ENCODE measurements at places on chromosomes 16 and 17.

- no peak for DNase-seq
Observed at GRCh38 chr17:9346296-9346926, 229.2 kb downstream of the STX8 start.

GRCh38 chr16:22001591-22001990 lies 675 bp upstream of the PDZD9 start:
- no peak for DNase-seq

- DNase-seq = no peak
Observed at GRCh38 chr17:9406046-9406606, 169.5 kb downstream of the STX8 start.

DNA sequence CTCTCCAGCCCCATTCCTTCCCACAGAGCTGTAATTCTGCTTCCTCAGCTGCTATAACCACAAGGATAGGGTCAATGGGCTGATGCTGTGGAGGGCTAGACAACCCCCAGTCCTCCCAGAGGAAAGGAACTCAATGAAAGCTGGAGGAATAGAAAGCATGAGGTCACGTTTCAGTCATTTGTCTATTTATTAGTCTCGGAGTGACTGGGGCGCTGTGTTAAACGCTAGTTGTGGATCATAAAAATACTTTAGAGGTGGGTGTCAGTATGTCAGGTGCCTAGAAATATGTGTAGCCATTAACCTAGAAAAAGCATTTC lies 787 bp upstream of the CCL3L1 start:
- DNase-seq = no peak

- no peak for DNase-seq
Observed at GRCh38 chr16:74578433-74578832, 28.5 kb downstream of the GLG1 start.

- peak; percentile 91 for DNase-seq
Observed at GRCh38 chr16:58494981-58495520, 4.9 kb upstream of the NDRG4 start.

- DNase-seq = no peak
Observed at GRCh38 chr17:33262266-33263123, 30.6 kb downstream of the ASIC2 start.

DNA sequence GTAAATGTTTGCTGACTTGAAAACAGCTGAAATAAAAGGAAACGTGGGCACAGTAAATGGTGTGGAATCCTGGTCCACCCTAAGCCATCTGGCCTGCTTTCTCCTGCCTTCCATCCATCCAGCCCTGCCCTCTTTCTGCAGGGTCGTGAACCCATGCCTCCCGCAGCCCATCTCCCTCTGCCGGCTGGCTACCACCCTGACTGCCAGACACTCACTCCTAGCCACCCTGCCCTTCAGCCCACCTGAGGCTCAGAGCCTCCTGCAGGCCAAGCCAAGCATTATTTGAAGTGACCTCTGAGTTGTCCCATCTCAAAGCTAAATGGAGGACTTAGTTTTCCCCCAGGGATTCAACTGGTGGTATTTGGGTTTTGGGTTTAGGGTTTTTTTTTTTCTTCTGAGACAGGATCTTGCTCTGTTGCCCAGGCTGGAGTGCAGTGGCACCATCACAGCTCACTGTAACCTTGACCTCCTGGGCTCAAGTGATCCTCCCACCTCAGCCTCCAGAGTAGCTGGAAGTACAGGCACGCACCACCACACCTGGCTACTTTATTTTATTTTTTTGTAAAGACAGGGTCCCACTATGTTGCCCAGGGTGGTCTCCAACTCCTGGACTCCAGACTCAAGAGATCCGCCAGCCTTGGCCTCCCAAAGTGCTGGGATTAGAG lies 8.4 kb downstream of the ZDHHC1 start:
- no peak for DNase-seq

DNA sequence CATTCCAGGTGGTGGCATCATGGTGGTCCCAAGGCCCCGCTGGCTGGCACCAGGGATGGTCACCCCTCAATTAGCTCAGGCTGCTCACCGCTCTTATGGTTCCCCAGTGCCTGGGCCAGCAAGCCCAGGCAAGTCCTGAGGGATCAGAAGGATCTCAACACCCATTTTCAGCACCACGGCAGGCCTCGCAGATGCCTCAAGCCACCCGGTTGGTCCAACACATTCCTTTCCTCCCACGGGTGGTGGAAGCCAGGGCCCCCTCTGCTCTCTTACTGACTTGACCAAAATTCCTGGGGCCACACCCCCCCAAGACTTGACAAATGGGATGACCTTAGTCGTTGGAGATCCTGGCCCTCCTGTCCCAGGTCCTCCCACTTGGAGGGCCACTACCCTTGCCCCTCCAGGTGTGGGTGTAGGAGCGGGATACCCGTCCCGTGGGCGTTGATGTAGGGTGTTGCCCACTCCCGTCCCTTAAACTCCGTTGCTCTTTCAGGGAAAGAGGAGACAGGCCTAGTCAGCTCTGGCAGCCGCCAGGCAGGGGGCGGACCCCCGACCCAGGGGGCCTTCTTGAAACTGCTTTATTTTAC lies 5.9 kb downstream of the ZNF205 start:
- no peak for DNase-seq

- DNase-seq = no peak
Observed at GRCh38 chr17:77288115-77288619, 147.4 kb downstream of the SEC14L1 start.

GRCh38 chr17:16150251-16150856 lies 65.0 kb downstream of the NCOR1 start:
- DNase-seq = no peak

DNA sequence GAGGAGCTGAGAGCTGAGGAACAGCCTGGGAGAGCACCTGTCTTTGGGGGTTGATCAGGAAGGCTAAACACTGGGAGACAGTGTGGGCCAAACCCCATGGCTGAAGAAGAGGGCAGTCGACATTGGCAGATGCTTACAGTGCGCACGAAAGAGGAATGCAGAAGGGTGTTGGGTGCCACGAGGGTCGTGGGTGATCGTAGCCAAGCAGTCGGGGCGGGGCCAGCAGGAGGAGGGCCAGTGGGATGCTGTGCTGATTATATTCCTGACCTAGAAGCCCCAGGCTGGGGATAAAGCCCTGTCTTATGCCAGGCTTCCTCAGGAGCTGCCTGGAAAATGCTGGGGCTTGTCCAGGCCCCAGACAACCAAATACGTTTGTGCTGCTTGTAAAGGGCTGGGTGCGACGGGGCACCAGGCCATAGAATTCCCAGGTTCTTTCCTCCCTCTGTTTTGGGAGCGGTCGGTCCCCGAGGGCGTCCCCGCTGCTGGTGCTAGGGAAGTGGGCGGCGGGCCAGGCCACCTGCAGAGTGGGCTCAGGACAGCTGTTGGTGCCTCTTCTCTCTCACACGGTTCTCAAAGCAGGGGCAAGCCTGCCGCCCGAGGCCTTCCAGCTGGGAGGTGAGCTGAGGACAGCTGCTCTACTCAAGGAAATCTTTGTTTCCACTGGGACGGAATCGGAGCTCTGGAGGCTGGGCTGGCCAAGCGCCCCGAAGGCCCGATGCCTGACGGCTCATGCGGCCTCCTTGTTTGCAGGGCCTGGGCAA lies 10.0 kb downstream of the C1QTNF1 start:
- no peak for DNase-seq

DNA sequence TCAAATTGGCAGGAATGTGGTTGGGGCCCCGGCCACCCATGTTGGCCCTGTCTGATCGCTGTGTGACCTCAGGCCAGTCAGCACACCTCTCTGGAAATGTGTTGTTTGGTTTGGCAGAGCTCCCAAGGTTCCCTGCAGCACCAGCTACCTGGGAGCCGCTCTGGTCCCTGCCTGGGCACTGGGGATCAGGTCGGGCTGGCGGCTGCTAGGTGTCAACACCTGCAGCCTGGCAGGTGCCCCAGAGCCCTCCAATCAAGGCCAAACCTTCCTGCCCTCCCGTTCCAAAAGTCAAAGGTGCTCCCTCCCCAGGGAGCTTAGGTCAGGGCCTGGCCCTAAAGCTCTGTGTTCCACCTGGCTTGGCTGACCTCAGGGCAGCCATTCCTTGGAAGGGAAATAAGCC lies 55.9 kb downstream of the ZDHHC7 start:
- no peak for DNase-seq

DNA sequence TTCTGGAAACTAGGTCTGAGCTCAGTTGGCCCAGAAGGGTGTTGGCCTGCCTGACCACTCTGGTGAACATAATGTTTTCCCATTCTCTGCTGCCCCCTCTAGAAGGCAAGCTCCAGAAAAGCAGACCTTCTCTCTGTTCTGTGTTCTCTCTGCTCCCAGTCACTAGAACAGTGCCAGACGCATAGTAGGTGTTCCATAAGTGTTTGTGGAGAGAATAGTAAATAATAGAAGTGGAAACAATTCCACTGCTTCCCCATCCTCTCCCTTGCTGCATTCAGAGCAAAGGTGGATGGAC lies 32.2 kb upstream of the ETV4 start:
- DNase-seq = no peak

DNA sequence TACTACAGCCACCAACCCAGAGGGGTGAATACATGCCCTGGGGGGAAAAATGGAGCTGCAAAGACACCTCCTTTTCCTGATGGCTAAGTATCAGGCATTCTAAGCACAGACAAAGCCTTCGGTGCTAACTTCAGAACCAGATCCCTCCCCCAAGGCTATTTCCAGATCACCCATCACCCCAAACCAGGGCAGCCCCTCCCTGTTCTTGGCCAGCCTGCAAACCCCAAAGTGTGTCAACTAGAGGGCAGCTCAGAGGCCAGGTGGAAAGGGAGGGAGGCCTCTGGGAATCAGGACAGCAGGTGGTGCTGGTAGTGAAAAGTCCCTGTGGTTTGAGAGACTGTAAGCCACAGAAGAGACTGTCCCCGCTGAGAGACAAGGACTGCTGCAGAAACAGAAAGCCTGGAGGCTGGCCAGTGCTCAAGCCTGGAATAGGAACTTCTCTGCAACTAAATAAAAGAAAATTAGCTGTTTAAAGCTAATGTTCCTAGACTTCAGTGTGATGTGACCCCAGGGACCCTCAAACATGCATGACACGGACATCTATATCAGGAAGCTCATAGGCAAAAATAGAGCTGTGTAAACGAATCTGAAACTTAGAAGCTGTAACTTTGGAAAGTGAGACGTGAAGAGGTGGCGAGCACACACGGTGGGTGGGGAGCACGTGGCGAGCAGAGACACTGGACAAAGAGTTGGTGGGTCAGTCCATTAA lies 9.1 kb downstream of the TUBG1 start:
- no peak for DNase-seq

DNA sequence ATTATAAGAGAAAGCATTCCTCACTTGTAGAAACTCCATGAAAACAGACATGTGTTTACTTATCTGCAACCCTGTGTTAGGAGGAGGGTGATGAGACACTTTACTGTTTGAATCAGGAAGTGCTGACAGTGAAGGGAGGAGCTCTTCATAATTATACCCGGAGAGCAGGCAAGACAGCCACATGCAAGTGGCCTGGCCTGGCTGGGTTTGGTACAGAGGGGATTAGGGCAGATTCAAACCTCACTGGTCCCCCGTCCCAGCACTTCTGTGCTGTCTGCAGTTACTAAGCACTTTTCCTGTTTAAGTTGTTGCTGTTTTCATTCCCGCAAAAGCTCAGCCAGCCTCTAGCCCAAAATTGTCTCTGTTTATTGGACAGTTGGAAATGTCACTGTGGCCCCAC lies 78.5 kb downstream of the WWOX start:
- DNase-seq = no peak

DNA sequence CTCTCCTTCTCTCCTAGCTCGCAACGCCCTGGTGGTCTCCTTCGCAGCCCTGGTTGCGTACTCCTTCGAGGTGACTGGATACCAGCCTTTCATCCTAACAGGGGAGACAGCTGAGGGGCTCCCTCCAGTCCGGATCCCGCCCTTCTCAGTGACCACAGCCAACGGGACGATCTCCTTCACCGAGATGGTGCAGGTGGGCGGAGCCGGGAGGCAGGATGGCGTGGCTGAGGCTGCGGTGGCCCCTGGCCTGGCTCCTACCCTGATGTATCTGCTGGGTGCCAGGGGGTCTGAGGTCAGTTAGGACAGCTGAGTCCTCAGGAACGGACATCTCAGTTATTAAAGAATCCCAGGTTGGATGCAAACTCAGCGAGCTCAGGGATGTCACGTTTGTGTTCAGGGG lies 16.7 kb downstream of the SLC26A11 start:
- no peak for DNase-seq

GRCh38 chr17:5798094-5798493 lies 213.8 kb upstream of the NLRP1 start:
- DNase-seq = no peak
